ENCODE measurements at places on chromosomes 2 and 18.

DNA sequence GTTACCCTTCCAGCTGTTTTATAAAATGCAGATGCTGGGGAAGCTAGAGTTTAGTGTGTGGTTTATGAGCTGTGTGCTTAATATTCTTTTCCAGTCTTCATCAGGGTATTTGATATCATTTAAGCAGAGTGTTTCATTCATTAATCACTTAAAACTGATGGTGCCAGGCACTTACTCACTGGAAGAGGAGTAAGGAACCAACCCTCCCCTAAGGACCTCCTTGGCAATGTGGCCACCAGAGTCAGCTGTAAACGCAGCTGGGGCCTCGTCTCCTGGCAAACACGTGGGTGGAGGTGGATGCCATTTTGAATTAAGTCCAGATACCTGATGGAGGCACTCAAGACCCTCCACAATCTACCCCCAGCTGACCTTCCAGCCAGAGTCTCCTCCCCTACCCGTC lies 331.6 kb downstream of the CLIP4 start:
- no peak for DNase-seq

GRCh38 chr18:23341383-23341782 lies 111.7 kb upstream of the RIOK3 start:
- no peak for DNase-seq

GRCh38 chr2:96537734-96538486 lies 1.4 kb downstream of the ARID5A start:
- DNase-seq: no peak

GRCh38 chr2:24875272-24875671 lies 44.8 kb downstream of the ADCY3 start:
- no peak for DNase-seq

GRCh38 chr2:181047829-181048228 lies 67.4 kb downstream of the UBE2E3 start:
- DNase-seq: no peak

- no peak for DNase-seq
These were observed 90.8 kb downstream of the ZFP36L2 start for GRCh38 chr2:43135583-43135982.

DNA sequence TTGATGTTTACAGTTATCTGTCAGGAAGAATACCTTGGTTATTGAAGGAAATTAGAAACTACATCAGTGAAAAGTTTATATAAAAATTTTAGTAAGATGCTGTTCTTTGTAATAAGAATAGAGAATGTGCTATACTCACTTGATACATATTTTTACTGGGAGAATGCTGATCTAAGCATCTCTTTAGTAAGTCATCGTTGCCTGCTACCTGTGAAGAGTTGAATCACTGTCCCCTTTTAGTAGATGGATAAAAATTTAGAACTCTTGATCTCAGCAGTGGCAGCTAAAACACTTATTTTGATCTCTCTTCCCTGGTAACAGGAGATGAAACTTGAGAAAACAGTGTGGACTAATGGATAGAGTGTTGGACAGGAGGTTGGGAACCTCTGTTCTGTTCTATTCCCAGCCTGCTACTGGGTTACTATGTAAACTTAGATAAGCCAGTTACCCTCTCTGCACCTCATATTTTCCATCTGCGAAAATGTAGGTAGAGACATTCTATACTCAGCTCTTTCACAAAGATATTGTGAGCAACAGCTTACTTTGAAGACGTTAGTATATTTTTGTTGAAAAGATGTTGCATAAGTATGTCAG lies 100.3 kb downstream of the FEZ2 start:
- no peak for DNase-seq

GRCh38 chr2:26025509-26025908 lies 8.4 kb upstream of the RAB10 start:
- DNase-seq: no peak

GRCh38 chr2:181879295-181879694 lies 12.2 kb upstream of the ITPRID2 start:
- DNase-seq: no peak

DNA sequence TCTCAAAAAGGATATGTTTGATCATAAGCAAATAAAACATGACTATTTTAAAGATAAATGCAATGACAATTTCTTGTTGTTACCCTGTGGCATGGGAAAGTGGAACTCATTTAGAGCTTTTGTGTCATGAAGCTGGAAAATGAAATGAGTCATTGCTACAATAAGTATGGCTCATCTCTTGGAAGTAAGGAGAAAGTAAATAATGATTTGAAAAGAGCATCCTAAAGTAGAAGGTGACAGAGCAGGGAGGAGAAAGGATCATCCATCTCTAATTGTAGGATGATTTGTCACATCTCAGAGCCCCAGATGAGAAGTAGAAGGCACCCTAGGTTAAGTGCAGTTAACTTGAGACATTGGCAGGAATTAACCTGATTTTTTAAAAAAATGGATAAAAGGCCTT lies 200.5 kb downstream of the CPS1 start:
- DNase-seq: no peak

DNA sequence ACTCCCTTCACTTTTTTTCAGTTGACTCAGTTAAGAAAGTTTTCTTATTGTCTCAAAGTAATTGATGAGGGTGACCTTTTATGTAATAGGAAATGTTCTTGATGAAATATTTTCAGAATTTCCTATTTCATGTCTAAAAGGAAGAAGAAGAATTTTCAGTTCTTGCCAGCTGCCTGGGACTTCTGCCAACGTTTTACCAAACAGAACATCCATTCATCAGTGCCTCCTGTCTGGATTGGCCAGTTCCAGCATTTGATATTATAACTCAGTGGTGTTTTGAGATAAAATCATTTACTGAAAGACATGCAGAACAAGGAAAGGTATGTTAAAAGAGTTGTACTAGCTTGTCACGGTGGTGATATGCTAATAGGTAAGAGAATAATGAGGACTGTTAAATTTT lies 104.7 kb upstream of the MYO3B start:
- DNase-seq: no peak
